Aortic smooth muscle cell (primary cell): ENCODE measurements at places on chromosomes 11 and 22. TPM values are rescaled to one million over a fixed set of nuclear protein-coding genes. Genes with fewer than 3 reads are reported as not detected.

SCGB1A1 gene
- total RNA-seq: not detected in 2 replicates

DDIAS gene
- total RNA-seq: 1.9 and 3.7 TPM in 2 replicates

TSSK2 gene
- not detected in 2 replicates for total RNA-seq

OR8U1 gene
- not detected in 2 replicates for total RNA-seq

P2RY2 gene
- total RNA-seq: 1.2 and 1.6 TPM in 2 replicates
